Stimulated activated CD4-positive, alpha-beta T cell treated with anti-CD3 and anti-CD28 coated beads, Interleukin-1b, Interleukin-23, amount 100 ng/mL, for 24 hours (primary cell): ENCODE measurements at places on chromosomes 7 and 10.

- DNase-seq: no peak
Observed at GRCh38 chr7:1744296-1745017, 74.4 kb downstream of the ELFN1 start.

GRCh38 chr10:43116596-43116995 lies 21.6 kb upstream of the CSGALNACT2 start:
- no peak for DNase-seq

DNA sequence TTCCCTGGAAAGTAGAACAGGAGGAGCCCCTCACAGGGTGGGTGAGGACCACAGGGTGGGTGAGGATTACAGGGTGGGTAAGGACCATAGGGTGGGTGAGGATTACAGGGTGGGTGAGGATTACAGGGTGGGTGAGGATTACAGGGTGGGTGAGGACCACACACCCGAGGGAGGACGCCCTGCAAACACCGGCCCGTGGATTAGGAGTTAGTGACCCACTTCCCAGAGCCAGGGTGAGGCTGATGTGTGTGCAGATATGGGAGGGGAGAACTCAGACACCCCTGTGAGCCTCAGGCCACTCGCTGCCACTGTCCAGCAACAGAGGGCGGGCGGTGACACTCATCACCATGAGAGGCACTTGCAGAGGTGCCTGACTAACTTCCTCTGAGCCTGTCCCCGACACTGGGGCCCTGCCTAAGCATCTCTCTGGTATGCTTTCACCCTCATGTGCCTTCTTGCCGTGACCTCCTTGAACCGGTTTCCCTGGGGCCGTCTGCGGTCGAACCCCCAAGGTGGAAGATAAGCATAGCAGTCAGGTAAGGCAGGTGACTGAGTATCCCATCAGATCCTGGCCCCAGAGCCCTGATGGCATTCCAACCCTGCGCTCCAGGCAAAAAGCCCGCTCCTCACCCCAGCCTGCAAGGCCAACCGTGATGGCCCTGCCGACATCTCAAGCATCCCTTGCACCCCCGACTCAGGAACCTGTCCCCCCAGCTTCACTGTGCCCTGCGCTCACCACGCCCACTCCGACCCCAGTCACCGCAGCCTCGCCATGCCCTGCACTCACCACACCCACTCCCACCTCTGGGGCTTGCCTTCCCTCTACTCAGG lies 74.1 kb downstream of the FAM53B start:
- DNase-seq: no peak

GRCh38 chr10:26478061-26478460 lies 39.9 kb downstream of the APBB1IP start:
- no peak for DNase-seq

- peak; percentile 100 for DNase-seq
Observed at GRCh38 chr7:156640257-156640948, at the start of gene RNF32. RNF32 (plus strand) TSS chr7:156640774; CDS start chr7:156643878, 3,104 bp downstream.

DNA sequence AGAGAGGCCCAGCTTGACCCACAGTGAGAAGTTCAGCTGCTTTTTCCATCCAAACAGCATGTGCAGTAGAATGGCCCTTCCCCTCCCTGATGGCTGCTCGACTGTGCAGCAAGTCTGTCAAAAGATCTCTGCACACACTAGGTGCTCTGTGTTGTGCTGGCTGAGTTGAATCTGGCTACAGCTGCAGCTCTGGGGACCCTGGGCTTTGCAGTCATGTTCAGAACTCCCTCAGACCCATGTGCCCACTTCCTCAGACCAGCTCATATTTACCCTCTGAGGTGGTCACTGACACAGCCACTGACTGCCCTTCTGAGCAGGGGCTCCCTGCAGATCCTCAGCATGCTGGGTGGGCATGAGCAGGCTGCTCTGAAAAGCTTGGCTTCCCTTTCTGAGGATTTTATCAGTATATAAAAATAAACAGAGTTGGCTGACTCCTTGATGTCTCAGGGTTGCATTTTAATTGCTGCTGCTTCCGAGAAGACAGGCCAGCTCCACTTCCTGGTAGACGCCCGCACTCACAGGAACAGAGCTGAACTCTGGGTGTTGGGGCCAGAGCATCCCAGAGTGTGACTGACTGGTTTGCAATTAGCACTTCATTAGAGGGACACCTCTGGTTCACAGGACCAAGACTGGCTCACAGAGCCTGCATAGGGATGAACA lies 507.9 kb downstream of the RPS24 start:
- no peak for DNase-seq

GRCh38 chr7:35676211-35676610 lies 18.7 kb downstream of the HERPUD2 start:
- DNase-seq: no peak

- DNase-seq: no peak
Observed at GRCh38 chr7:122225874-122226273, 78.7 kb downstream of the FEZF1 start.

- DNase-seq: no peak
Observed at GRCh38 chr10:112367516-112367915, 6.4 kb upstream of the ACSL5 start.

GRCh38 chr10:114357515-114357996 lies 46.7 kb downstream of the AFAP1L2 start:
- no peak for DNase-seq

- DNase-seq: no peak
Observed at GRCh38 chr7:127059475-127059874, 193.3 kb downstream of the GRM8 start.

GRCh38 chr7:123674399-123675180 lies 18.9 kb downstream of the LMOD2 start:
- no peak for DNase-seq

- DNase-seq: no peak
Observed at GRCh38 chr10:106519376-106520030, 645.0 kb downstream of the SORCS1 start.

- no peak for DNase-seq
Observed at GRCh38 chr7:147818317-147818716, 772.2 kb upstream of the C7orf33 start.

DNA sequence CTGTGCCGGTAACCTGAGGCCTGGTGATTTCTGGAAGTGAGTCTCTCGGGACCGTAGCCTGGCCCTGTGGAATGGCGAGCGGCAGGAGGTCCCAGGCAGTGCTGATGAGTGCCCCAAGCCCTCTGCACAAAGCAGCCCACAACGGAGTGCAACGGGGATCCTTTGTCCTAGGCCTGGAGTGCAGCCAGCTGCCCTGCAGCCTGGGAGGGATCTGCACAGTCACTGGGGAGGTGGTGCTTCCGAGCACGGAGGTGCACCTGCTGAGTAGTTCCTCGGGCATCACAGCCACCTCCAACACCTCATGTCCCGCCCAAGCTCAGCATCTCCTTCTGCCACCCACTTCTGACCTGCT lies 162.8 kb upstream of the ZMIZ1 start:
- no peak for DNase-seq

GRCh38 chr10:99403674-99404073 lies 26.8 kb downstream of the GOT1 start:
- DNase-seq: no peak
